ENCODE measurements at places on chromosomes 1 and 21.

- DNase-seq, result no peak
These were observed 101.7 kb upstream of the COG2 start for GRCh38 chr1:230540421-230541155.

- no peak for DNase-seq
These were observed 2.5 kb upstream of the ERO1B start for GRCh38 chr1:236284291-236284721.

DNA sequence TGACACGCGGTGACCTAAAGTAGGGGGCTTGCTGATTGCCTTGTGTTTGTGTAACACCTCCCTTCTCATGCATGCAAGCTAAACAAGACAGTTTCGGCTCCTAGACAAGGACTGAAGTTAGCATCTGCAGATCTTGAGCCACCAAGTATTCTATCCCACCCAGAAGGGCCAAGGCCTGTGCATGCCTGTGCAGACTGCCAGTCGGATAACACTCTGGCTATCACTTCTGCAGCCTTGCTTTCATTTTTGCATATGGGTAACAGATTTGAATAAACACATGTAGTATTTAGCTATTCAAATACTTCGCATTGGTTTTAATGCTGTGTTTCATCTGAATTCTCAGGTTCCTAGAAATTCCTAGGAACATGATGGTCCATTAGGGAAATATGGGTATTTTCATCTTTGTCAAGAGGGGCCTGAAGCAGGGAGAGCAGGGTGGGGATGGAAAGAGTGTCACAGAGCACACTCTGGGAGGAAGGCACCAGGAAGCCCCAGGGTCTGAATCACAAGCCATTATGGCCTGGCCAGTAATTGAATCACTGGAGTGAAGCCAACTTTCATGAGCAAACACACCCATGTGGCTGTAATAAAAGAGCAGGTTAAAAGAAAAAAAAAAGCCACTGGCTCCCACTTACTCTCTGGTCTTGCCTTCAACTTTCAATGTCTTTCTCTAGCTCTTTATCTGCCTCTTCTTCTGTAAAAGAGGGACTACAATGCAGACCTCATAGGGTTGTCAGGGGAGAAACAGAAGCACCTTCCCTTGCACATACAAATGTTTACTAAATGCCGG, 28.3 kb downstream of the GADD45A start:
- peak; percentile 37 for DNase-seq

DNA sequence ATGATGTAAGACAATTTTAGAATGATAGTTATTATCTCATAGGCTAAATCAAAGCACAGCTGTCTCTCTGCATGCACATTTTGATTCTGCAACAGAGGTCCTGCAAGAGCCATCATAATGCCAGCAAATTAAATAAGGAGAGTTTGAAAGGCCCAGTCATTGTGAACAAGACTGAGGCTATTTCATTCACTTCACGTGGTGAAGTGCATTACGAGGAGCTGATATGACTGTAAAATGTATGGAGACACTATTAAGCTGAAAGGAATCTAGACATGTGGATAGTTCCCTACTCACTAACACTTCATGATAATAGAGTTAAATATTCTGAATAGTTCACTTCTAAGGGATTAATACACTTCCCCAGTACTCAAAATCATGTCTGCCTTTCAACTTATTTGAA, 299.0 kb downstream of the SMYD3 start:
- DNase-seq, result no peak

- DNase-seq, result no peak
These were observed 686 bp downstream of the MIIP start for GRCh38 chr1:12019858-12020509.

DNA sequence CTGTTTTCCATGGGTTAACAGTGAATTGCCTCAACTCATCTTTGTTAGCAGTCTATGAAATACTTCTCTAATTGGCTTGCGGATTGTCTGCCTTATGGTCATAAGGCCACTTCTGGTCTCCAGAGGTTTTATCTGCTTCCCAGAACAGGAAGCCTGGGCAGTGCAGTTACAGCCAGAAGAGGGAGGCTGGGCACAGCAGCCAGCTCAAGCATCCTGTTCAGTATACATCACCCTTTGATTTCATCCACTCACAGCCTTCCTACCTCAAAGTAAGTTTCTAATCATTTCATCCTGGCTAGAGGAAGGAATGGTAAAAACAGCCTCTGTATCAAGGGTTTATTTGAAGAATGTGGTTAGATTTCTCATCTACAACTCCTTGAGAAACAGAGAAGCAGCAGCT, 311.5 kb upstream of the DEPDC1 start:
- DNase-seq, result no peak

DNA sequence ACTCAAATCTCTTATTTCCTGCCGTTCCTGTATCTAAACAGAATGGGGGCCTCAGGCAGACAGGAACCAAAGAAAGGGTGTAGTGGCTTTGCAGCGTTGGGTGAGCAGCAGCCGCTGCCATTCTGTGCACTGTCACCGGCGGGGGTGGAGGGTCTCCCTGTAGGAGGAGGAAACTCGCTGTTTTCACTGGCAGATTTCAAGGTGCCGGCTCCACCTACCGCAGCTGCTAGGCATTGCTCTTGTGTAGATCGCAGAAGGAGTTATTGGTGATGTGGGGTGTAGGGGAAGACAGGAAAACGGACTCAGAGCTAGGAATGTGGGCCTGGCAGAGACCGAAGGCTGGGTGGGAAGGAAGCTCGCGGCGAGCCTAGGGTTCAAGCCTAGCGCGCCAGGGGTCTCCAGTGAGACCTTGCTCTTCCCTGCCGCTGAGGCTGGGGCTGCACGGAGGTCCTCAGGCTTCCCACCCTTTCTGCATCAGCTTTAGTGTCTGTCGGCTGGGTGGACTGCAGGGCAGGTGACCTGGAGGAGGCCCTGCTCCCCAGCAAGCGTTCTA, 20.8 kb downstream of the ATP5PO start:
- DNase-seq, result peak; percentile 78

DNA sequence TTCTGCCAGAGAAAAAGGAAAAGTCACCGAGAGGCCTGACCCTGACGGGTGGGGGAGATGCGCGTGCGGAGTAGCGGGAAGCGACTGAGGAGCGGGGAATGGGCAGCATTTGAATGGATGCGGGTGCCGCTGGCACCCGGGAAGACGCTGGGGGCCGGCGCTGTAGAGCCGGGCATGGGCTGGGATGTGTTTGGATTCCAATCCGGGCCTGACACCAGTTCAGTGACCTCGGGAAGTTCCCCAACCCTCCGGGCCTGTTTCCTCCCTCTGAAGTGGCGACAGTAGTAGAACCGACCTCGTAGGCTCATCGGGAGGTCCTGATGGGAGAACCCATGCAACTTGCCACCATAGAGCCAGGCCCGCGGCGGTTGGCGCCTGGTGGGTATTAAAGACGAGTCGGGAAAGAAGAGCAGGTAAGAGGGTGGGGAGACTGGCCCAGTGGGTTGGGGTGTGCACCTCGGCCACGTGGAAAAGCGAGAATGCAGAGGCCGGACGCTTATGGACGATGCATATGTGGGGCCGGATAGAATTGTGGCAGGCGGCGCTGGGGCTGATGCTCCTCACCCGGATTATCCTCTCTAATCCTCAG, 642 bp upstream of the SLC16A1 start:
- no peak for DNase-seq

GRCh38 chr1:29653034-29653810, 416.9 kb downstream of the PTPRU start:
- DNase-seq, result no peak

DNA sequence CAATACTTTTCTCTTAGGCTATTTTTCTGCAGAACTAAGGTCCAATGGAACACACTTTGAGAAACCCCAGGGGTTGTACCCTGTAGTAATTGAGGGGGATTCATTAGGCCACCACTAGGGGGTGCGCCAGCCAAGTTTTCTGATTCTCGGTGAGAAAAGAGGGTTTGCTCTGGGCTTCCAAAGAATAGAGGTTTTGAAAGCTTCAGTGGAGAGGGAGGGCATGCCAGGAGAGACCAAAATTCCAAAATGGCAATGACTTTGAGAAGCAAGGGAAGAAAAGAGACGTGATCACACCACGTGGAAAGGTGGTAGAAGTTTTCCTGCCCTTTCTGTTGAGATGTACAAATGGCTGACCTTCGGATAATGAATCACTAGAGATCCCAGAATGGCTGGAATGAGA, 323.3 kb downstream of the RPS6KC1 start:
- DNase-seq, result peak; percentile 11

DNA sequence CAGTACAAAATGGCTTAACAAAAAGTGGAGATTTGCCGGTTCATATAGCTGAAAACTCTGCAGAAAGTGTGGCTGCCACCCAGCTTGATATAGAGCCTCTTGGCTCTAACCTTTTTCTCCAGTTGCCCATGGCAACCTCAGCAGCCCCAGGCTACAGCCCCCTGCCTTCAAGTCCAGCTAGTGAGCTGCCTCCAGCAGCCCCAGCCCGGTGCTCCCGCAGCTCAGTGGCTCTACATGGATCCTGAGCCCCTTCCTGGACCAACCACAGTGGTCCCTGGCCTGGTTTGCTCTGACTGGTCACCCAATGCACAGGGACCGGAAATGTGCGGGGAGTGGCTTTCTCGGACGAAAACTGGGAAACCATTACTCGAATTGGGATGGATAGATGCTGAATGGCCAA, 13.3 kb upstream of the ATF3 start:
- DNase-seq, result no peak

DNA sequence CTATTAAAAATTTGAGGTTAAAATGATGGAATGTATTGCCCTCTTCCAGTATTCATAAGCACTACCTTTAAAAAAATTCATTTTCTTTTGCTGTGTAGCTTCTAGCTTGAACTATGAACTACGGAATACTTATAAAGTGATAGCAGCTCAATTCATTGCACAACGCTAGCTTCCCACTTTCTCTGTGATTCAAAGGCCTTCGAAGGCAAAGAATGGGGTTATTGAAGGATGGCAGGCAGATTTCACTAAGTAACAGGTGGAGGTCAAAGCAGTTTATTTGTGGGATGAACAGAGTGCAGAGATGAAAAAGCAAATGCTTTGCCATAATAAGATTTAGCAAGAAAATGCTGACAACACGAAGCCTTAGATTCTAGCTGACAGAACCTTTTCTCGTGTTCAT, 290.6 kb downstream of the NFIA start:
- DNase-seq, result no peak

GRCh38 chr1:119251751-119252150, 111.3 kb upstream of the WARS2 start:
- DNase-seq, result no peak

DNA sequence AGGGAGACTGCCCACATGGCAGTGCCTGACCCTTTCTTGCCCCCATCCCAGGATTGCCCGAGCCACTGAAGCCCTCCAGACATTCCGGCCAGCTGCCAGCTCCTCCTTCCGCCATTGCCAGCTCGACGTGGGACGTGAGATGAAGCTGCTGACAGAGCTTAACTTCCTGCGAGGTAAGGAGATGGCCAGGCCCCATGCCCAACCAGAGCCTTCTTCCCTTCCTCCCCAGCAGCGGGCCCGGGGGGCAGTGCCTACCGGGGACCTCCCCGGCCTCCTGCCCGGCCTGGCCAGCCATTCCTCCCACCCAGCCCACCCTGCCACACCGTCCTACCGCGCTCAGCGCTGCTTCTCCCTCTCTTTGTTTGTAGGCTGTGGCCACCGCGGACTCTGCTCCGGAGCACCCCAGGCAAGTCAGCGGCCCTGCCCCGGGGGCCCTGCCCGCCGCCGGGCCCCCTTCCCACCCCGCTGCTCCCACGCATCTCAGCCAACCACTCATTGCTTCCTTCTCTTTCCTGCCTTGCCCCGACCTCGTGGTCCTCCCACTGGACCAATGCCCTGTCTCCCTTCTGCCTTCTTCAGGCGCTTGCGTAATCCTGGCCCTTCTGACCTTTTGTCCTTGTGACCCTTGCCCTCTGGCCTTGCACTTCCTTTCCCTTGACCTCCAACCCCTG, 4.9 kb downstream of the TRIM46 start:
- no peak for DNase-seq

DNA sequence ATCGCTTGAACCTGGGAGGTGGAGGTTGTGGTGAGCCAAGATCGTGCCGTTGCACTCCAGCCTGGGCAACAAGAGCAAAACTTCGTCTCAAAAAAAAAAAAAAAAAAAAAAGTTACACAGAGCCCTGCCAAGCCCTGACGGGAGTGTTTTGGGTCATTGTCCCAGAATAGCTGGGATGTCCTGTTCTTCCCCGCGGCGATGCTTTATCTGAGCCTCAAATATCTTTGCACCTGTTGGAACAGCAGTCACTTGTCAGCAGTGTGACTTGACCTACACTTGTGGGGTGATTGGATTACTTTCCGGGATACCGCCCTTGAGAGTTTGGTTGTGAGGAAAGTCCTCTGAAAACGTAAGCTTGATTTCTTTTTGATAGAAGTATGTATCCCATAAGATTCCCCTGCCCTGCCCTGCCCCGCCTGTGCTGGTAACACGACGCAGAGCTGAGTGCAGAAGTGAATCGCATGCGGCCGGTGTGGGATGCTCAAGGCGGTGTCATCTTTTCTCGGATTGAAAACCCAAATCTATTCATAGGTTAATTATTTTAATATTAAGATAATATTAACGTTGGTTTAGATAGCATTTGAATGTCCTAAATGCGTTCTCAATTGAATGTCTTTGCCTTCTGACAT, 50.9 kb downstream of the PCNT start:
- no peak for DNase-seq

DNA sequence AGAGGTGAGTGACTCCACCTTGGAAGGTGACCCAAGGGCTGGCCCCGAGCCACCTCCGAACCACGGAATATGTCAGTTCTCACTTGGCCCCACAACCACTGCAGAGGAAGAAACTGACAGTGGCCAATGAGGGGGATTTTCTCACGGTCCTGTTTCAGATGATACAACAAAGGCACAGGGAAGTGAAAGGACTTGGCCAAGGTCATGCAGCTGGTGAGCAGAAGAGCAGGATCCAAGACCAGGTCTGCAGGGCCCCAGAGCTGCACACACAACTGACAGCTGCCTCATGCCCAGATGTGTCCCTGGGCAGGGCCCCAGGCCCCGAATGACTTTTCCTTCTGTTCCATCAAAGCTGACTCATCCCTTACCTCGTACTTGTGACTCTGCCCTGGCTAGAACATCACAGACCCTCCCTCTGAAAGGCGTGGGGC, 25.8 kb upstream of the EVA1B start:
- no peak for DNase-seq

DNA sequence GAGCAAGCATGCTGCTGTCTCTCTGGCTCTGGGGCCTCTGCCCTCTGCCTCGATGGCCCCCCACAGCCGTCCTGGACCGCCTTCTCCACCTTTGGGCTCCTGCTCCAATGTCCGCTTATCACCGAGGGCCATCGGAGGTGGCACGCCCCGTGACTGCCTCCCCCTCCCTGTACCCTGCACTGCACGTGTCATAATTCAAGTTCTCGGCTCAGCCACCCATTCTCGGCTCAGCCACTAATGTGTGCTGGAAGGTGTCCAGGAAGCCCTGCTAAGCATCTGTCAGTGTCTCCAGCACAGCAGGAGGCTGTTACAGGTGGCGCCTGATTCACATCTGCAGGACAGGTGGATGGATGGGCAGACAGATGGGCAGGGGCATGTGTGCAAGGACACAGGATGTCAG, 45.5 kb downstream of the TP73 start:
- DNase-seq, result no peak

- peak; percentile 57 for DNase-seq
These were observed 214.5 kb upstream of the CAMK1G start for GRCh38 chr1:209368864-209369598.

- no peak for DNase-seq
These were observed 224.6 kb upstream of the C1orf174 start for GRCh38 chr1:4124631-4125145.

- no peak for DNase-seq
These were observed 10.2 kb upstream of the SH2D5 start for GRCh38 chr1:20742671-20743070.

GRCh38 chr1:87515781-87516180, 187.1 kb downstream of the LMO4 start:
- DNase-seq, result no peak

GRCh38 chr1:117271959-117272358, 61.2 kb upstream of the VTCN1 start:
- no peak for DNase-seq

GRCh38 chr21:34949499-34949898, 99.6 kb downstream of the RUNX1 start:
- DNase-seq, result no peak

Measured in amniotic stem cell (primary cell).